Skeletal muscle cell (primary cell): ENCODE measurements at places on chromosomes 1 and 21.

GRCh38 chr1:81702079-81702715 lies 98.5 kb upstream of the ADGRL2 start:
- DNase-seq: no peak

DNA sequence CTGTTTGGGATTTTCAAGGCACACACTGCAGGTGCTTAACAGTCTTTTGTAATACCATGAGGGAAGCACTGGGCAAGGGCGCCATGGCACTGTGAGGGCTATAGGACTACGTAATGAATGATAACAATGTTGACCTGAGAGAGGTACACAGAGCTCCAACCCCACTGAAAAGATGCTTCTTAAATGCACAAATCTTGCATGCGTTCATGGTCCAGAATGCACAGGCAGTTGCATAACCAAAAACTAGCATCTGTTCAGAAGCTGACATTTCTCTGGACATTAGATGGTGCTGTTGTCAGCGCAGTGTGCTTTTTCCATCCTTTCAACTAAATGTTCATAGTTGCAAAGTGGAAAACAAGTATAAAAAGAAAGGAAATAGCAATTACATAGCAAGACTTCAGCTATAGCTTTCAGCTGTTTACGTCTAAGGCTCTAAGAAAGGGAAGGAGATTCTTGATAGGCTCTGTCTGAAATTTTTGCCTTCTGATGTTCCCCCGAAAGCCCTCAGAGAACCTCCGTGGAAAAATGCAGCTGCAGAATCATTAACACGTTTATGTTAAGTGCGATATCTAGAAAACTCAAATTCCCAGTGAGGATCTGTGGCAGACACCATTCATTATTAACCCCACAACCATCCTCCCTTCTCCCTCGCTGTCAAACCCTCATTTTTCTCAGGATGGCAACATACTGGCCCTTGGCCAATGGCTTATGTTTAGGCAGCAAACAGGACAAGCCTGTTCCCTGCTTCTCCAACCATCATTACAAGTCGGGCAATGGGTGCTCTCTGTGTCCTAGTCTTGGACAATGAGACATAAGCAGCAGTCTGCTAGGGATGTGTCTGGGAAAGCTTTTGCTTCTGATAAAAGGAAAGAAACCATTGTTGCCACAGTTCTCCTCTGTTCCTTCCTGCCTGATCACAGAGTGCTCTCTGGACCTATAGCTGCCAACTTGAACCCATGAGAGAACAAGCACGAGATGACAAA lies 8.2 kb upstream of the TARBP1 start:
- peak; percentile 65 for DNase-seq

GRCh38 chr1:218315638-218316037 lies 29.5 kb upstream of the TGFB2 start:
- no peak for DNase-seq

- DNase-seq: peak; percentile 16
Observed at GRCh38 chr1:154483941-154484803, 17.8 kb upstream of the TDRD10 start.

- DNase-seq: no peak
Observed at GRCh38 chr1:39133340-39133684, 71.2 kb upstream of the MACF1 start.
